ENCODE measurements at places on chromosomes 6 and 20. TPM values are rescaled to one million over a fixed set of nuclear protein-coding genes. Genes with fewer than 3 reads are reported as not detected.

The KCNK15 gene
- total RNA-seq = 0.27 TPM

The FRS3 gene
- total RNA-seq = 5.2 TPM

The TFAP2D gene
- total RNA-seq = not detected

The IL17A gene
- not detected for total RNA-seq

The CDH26 gene
- 1.2 TPM for total RNA-seq

The PRELID3B gene
- 51.7 TPM for total RNA-seq

The PRSS16 gene
- total RNA-seq = not detected

The OPN5 gene
- not detected for total RNA-seq

The PHACTR3 gene
- 20.1 TPM for total RNA-seq

The ZNF831 gene
- not detected for total RNA-seq

The MUC21 gene
- total RNA-seq = not detected

The CD164 gene
- total RNA-seq = 67.1 TPM

The THBS2 gene
- 5.8 TPM for total RNA-seq

The PLN gene
- total RNA-seq = 0.45 TPM

The C20orf141 gene
- not detected for total RNA-seq

The SNAP25 gene
- total RNA-seq = 79.8 TPM

Data from cerebellum (tissue), 4 donors.